ENCODE measurements at places on chromosomes 6 and 20.

DNA sequence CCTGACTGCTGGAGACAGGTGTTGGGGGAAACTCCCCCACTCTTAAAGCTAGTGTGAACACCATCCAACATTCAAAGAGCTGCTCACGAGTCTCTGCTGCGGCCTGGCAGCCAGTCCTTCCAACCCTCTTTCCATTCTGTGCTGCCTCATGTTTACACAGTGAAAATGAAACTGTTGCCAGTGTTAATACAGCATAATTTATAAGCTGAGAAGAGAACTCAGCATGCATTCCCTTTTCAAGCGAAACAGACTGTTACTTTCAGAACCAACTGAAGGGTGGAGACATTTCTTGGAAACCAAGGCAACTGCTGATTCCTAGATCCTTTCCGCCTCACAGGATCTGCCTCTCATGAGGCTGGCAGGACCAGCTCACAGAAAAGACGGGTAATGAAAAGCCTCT, 533.8 kb upstream of the ID4 start:
- no peak for DNase-seq

- DNase-seq = no peak
These were observed 4.9 kb downstream of the ELMO2 start for GRCh38 chr20:46401478-46401860.

DNA sequence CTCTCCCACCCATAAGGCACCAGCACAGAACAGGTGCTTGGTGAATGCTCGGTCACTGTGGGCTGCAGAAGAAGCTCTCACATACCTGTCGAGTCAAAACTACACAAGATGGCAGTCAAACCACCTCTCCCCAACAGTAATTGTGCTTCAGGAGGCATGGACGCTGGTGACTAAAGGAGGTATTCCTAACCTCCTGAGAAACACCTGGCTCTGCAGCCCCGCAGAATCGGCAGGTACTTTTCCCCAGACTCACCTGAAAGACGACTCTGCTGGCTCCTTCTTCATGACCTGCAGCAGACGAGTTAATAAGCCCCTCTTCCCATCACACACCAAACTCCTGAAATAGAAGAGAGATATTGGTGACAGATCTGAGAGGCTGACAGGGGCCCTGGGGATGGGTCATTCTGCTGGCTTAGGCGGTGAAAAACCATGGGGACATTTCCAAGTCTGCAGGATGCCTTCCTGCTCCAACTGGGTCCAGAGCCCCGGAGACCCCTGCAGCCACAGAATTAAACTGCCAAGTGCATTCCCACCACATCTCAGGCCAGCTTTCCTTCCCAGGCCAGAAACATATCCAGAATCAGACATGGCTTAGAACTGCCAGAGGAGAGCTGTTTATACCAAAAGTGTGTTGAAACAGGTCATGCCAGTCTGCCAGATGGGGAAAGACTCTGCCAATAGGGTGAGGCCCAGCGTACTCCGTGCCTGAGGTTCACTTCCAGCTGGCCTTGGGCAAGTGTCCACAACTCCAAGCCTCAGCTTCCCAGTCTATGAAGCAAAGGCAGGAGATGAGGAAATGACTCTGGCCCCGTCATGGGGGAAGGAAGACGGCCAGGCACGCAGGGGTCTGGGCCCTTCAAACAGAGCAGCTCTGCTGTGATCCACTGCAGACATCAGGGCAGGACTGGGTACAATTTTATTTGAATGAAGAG, 53.0 kb downstream of the MYH7B start:
- DNase-seq = no peak

DNA sequence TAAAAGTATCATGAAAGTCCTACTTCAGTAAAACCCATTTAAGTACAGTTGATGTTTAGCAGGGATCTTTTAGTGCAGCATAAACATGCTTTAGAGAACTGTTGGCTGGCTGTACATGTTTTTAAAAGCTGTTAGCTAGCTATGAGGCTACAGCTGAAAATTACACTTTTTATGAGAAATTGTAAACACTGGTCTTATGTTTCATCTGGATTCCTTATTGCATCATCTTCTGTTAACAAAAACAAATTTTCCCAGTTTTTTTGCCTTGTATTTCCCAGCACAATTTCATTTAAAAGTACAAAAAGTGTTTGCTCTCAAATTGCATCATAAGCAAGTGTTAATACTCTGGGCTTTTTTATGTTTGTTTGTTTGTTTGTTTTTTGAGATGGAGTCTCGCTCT, 18.3 kb upstream of the HLA-E start:
- no peak for DNase-seq

DNA sequence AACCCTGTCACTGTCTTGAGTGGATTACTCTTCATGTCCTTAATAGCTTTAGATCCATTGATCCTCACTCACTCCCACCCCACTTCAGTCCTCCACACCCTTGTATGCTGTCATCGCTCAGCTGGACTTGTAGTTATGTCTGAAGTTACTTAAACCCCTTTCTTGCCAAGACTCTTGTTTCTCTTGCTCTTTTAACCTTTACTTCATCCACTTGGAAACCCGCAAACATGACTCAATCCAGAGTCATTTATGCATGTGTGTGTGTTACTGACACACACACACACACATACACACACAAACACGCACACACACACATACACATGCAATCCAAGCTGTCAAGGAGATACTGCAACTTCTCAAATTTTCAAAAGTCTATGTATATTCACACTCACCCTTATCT, 341.8 kb downstream of the SYNE1 start:
- DNase-seq = no peak

DNA sequence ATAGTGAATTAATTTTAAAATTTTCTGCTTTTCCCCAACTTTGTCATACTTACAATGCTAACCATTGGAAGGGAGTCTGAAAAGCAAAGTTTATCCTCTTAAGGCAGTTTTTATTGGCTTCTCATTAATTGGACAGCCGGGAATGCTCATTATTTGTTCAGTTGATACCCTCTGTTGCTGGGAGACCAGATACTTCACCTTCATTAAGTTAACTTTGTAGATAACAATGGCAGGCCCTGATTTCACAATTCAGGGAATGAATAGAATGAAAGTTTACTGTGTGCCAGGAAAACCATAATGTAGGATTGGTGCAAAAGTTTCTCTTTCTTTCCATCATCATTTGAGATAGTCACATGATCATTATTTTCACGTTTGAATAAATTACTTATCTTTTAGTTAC, 49.0 kb downstream of the COL19A1 start:
- DNase-seq = no peak

DNA sequence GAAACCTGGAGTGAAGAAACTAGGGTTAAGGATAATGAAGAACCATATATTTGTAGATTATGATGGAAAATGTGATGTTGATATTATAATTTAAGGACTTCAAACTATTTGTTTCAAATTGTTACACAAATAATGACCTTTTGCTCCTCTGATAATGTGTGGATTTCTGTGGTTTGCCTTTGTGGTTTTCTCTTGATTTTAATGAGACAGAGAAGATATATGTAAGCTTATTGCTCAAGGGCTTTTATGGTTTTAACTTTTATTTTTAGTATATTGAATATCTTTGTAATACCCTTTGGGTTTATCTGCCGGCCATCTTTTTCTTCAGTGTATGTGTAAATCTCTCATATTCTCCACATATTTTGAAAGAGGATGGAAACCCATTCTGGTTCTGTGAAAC, 362.3 kb downstream of the RIMS1 start:
- no peak for DNase-seq

- DNase-seq = no peak
These were observed 31.4 kb upstream of the GSTA4 start for GRCh38 chr6:53026526-53026925.

DNA sequence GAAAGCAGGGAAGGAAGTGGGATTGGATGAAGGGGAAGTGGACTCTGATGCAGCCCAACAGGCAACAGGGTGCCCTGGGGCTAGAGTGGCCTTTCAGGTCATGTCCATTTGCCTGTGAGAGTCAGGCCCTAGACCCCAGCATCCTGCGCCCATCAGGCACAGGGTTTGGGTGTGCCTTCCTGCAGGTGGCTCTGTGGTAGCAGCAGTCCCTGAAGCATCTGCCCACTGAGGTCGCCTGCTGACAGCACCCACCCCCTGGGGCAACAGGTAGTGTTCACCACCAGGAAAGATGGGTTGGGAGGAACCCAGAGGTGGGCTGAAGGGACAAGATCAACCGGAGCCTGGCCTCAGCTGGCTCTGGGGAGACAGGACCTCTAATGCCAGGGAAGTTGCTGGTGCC, 3.6 kb downstream of the PACSIN1 start:
- no peak for DNase-seq

GRCh38 chr6:113381959-113382358, 475.2 kb upstream of the MARCKS start:
- DNase-seq = no peak

- no peak for DNase-seq
These were observed 32.8 kb downstream of the DYNLT1 start for GRCh38 chr6:158611541-158612370.

GRCh38 chr6:34791164-34791700, 651 bp upstream of the BLTP3A start:
- no peak for DNase-seq

DNA sequence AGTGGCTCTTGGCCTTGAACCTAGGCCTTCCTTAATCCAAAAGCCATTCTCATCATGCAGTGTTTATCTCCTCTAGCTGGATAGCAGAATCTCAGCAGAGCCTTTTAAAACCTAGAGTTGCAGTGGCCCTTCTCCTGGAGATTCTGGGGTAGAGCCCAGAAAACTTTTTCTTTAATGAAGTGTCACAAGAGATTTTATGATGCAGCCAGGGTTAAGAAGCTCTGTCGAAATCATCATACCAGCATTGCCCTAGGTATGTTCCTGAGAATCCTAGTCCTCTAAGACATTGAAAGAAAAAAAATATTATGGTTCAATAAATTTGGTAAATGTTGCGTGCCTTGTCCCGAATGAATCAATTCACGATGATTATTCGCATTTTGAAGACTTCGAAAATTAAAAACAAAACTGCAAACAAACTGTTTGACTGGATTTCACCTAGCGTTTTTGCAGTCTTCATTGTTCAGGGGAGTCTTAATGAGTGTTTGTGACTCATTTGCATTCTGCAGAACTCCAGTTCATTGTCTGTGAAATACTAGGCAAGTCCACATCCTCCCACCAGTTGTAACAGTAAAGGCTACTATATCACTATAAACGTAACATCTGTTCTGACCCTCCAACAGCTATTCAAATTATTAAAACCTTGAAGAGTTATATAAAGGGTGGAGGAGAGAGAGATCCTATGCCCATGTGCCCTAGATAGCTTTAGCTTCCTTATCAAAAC, 198.6 kb downstream of the UST start:
- no peak for DNase-seq

- DNase-seq = no peak
These were observed 2.7 kb downstream of the MYT1 start for GRCh38 chr20:64166721-64167615.

- no peak for DNase-seq
These were observed 19.1 kb downstream of the ADGRB3 start for GRCh38 chr6:68654134-68654533.

- DNase-seq = no peak
These were observed 53.7 kb downstream of the CPXM1 start for GRCh38 chr20:2746636-2747265.

GRCh38 chr6:109480993-109481480, 2.0 kb downstream of the ZBTB24 start:
- DNase-seq = no peak

DNA sequence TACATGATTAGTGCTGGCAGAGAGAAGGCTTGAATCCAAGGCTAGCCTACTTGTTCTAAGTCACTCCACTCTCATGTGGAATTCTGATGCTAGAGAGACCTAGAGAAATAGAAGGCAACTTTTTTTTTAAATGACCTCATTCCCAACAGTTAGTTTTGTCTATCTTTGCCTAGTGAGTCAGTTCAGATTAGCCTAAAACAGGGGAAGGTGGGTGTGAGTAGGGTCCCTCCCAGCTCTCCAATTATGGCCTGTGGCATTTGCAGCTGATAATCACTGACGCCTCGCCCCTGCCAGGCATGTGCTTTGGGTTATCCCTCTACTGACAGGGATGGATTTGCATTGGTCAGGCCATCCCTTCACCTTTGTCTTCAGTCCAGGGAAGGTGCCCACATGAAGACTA, 13.6 kb downstream of the TXLNB start:
- DNase-seq = no peak

DNA sequence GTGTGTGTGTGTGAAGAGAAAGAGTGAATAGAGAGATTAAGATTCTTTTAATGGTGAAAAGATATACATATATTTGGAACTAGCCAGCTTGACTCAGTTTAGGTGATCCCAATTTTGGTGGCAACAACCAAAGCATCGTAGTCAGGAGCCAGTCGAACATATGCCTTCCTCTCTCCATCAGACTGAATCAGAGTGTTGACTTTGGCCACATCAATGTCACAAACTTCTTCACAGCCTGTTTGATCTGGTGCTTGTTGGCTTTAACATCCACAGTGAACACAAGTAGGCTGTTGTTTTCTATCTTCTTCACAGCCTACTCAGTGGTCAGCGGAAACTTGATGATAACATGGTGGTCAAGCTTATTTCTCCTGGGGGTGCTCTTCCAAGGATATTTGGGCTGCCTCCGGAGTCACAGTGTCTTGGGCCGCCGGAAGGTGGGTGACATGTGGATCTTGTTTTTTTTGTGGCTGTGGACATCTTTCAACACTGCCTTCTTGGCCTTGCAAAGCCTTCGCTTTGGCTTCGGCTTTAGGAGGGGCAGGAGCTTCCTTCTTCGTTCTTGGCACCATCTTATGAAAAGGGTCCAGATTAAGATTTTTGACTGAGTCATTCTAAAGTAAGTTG, 3.4 kb downstream of the HLA-F start:
- DNase-seq = no peak

GRCh38 chr6:116015983-116016382, 44.7 kb downstream of the FRK start:
- no peak for DNase-seq

DNA sequence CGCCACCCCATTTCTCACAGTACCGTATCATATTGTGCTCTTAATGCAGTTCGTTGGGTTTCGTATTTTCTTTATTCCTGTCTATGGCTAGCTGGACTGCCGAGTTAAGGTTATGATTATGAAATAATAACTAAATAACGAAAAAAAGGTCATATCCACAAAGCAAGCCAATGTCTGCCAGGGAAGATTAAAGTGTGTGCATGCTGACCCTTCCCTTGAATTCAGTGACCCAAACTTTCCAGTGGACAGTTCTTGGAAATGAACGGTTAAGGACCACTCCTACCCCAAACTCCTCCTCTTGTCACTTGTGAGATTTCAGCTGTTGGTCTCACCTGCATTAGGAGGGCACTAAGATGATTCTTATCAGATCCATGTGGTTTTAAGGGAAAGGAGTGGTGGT, 171.6 kb downstream of the ZNF217 start:
- no peak for DNase-seq

Measured in naive thymus-derived CD8-positive, alpha-beta T cell (primary cell).